Uterine smooth muscle cell (primary cell): ENCODE measurements at places on chromosomes 1 and 21. TPM values are rescaled to one million over a fixed set of nuclear protein-coding genes. Genes with fewer than 3 reads are reported as not detected.

PKNOX1 gene
- 16.6 and 30.0 TPM in 2 replicates for total RNA-seq

RAD54L gene
- 3.6 and 11.1 TPM in 2 replicates for total RNA-seq

TMEM269 gene
- under 0.01 and 0.12 TPM in 2 replicates for total RNA-seq

HYI gene
- total RNA-seq, result 33.6 and 46.8 TPM in 2 replicates

CSRP1 gene
- total RNA-seq, result 648 and 679 TPM in 2 replicates

ETV3L gene
- total RNA-seq, result not detected in 2 replicates

PTCH2 gene
- 0.12 and 0.22 TPM in 2 replicates for total RNA-seq

FCGR1A gene
- not detected in 2 replicates for total RNA-seq
